ENCODE measurements at places on chromosomes 12 and 14. TPM values are rescaled to one million over a fixed set of nuclear protein-coding genes. Genes with fewer than 3 reads are reported as not detected.

The RD3L gene
- total RNA-seq = not detected

The PDE3A gene
- not detected for total RNA-seq

The ACYP1 gene
- 50.1 TPM for total RNA-seq

The FAM181A gene
- total RNA-seq = not detected

The TMEM121 gene
- total RNA-seq = 4.1 TPM

The FGF23 gene
- not detected for total RNA-seq

The SERPINA5 gene
- total RNA-seq = not detected

The TAS2R42 gene
- not detected for total RNA-seq

The DIO2 gene
- not detected for total RNA-seq

The DENR gene
- 71.3 TPM for total RNA-seq

The NEMP1 gene
- total RNA-seq = 48.4 TPM

The FAM186B gene
- total RNA-seq = not detected

The TMPRSS12 gene
- total RNA-seq = not detected

Data from T-helper 2 cell treated with Interferon-gamma antibody and Interleukin-4, amounts not matched to agents 100 ng/mL and 5 ng/mL, for 36 hours (primary cell).